ENCODE measurements at places on chromosomes 6 and 20.

- no peak for DNase-seq
Measured at GRCh38 chr6:122365775-122366403, 33.6 kb upstream of the HSF2 start.

DNA sequence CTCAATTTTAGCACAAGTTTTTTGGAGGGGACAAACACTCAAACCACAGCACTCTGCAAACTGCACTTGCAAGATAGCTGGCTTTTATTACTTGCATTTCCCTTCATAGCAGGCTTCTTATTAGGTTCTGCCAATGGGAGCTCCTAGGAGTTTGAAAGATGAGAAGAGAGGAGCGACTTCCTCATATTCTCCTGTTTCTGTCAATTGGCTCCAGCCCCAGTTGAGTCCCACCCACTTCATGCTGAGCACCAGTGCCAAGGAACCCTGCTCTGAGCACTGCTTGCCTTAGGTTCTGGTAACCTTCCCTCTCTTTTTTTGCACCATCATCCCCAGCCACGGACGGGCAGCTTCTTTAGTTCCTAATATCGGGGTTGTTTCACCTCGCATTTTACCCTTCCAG lies 67.9 kb downstream of the PSMB1 start:
- no peak for DNase-seq

DNA sequence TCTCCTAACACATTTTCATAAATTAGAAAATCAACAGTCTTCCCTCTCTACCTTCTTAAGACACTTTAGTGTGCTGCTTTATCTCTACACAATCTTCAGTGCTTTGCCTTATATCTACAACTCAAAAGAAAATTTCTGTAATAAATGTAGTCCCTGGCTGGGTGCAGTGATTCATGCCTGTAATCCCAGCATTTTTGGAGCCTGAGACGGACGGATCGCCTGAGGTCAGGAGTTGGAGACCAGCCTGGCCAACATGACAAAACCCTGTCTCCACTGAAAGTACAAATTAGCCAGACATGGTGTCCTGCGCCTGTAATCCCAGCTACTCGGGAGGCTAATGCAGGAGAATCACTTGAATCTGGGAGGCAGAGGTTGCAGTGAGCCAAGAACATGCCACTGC lies 9.7 kb upstream of the EDN1 start:
- DNase-seq = no peak

DNA sequence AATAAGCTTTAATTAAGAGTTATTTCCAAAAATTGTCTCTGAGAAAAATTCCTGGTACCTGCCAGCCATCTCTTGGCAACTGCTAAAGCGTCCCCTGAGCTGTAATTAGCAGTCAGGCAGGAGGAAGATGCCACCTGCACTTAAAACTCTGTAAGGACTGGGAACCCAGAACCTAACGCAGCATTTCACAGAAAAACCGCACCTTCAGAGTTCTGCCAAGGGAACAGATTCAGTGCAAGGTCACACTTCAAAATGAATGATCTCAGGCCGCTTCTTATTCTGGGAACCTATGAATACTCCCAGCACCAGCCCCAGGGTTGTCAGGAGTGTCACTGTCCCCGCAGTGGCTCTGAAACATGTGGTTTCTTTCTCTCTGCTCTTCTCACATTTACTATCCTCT lies 36.7 kb downstream of the INSM1 start:
- DNase-seq = no peak

GRCh38 chr20:54223285-54223684 lies 15.4 kb downstream of the PFDN4 start:
- DNase-seq = no peak

DNA sequence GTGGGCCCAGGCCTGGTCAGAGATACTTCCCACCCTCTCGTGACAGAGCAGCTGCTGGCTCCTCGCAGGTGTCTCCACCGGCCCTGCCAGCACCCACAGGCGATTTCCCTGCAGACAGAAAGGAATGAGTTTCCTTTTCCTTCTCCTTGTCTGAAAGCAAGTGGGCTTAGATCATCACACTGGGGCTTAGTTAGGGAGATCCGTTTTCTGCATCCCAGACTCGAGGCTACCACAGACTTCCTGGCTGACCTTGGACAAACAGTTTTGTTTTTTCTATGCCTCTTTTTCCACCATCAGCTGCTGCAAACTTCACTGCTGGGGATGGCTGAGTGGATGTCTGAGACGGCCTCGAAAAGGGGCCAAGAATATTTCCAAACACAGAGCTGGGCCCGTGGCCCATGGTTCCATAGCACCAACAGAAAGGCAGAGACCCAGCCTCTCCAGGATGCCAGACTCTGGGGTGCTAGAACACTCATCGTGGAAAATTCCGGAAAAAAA lies 86.5 kb downstream of the BANF2 start:
- DNase-seq = no peak

GRCh38 chr6:132446141-132446854 lies 45.0 kb upstream of the MOXD1 start:
- no peak for DNase-seq

DNA sequence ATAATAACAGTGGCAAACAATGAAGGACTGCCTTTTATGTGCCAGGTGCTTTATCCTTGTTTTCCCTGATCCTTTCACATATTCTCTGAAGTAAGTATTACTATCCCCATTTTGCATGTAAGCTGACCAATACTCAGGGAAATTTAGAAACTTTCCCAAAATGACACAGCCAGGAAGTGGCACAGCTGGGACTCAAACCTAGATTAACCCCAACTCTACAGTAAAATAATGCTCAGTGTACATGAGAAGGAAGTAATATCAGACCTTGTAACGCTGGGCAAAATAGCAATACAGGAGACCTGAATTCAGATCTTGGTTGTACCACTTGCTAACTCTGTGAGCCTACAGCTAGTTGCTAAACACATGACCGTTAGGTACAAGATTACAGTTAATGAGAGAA lies 26.8 kb upstream of the NRSN1 start:
- DNase-seq = no peak

DNA sequence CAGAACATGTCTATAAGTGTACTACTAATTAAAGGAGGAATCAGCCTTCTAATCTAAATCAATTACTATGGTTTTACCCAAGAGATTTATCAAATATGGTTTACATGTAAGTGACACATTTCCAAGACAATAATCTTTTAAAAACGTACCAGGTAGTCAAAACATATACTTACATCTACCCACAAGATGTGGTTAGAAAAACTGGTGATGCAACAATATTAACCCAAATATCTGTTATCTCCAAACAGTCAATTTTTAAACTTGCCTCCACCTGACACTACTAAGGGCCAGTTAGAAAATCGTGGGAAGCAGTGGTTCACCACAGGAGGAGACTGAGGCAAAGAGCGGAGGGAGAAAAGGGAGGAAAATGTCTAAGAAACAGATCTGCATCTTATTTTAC lies 28.0 kb downstream of the NOL7 start:
- DNase-seq = no peak

GRCh38 chr20:10591946-10592521 lies 81.8 kb downstream of the JAG1 start:
- no peak for DNase-seq

GRCh38 chr20:44089987-44090674 lies 96.9 kb downstream of the JPH2 start:
- DNase-seq = no peak

DNA sequence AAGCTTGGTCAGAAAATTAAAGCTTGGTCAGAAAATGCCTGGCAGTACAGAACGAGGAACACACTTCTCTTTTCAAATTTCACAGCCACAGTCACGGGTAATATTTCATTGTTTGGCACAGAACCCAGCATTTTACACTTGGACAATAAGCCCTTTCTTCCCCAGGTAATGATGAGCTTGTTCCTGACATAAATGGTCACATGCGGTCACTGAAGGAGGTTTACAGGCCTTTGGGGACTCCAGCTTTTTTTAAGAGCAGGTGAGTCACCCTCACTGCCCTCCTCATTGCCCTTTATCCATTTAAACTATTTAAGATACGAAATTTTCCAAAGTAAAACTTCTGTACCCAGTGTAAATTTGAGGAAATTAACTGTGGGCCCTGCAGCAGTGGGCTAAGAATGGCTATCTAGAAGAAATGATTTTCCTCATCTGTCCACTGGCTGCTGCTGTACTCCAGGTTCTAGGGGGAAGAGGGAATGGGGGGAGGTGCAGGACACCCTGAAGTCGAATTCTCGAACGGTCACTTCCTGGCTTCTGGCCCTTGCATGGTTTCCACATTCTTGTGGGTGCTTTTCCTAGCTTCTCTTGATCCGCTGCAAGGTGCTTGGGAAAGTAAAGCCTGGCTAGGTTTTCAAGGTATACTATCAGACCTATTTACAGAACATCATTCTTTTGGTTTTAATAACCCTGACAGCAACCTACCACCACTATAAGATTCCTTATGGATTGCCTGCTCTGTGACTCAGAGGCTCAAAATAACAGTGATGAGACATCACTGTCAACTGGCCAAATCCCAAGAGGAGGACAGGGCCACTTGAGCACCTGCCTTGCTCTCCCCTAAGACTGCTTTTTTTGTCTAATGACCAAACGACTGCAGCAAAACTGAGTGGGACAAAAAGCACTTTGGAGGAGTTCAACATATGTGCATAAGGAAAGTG lies 75.8 kb downstream of the PREP start:
- DNase-seq = no peak

DNA sequence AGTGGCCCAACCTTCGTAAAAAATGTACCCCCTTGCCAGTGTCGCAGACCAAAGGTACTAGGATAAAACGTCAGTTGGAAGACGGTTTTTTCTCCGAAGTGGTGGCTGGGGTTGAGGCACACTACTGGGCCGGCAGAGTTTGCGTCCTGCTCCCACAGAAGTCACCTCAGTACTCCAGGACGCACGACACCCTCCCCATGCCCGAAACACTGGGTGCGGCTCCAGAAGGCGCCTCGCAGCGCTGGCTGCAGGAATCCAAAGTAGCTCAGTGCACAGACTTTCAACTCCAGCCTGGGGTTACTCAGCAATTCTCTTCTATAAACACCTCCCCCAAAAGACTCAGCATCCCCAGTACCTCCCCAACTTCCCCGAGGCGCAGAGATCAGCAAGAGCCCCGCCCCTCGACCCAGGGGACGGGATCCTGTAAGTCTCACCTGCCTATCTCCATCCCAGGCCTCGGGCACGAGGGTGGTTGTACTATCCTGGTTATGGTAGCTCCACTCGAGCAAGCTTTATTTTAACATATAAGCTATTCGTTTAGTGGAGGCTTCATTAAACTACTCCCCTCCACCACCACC lies 88.2 kb downstream of the ZFP64 start:
- no peak for DNase-seq

DNA sequence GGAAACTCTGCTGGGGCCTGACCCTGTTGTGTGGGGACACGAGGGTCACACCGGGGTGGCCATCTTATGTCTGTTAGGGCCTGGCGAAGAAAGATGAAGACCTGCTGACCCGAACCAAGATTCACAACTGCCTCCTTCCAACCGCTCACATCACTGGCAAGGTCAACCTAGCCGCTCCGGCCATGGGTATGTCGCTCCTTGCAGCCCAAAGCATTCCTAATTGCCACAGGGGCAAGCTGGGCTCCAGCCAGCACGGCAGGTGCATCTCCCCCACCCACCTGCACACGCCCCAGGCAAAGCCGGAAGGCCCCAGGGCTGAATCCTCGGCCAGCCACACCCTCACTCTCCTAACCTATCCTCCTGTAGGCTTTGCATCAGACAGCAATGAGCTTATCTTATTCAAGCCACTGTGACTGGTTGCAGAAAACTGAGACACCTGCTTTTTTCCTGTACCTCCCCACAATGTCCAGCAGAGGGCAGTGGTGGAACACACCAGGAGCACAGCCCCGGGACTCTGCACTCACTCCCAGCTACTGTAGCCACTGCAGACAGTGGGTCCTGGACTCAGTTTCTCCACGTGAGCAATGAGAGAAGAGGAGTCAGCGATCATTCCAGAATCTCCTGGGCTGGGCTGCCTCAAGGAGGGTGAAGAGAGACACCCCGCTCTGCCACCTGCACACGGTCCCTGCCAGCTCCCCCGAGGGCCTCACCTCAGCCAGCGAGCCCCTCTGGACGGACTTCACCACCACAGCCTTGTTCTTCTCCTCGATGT lies 170.2 kb downstream of the PREX1 start:
- DNase-seq = peak; percentile 77

GRCh38 chr6:93735099-93735498 lies 315.7 kb upstream of the EPHA7 start:
- no peak for DNase-seq

GRCh38 chr6:150813993-150814359 lies 51.5 kb upstream of the MTHFD1L start:
- no peak for DNase-seq

GRCh38 chr6:107344981-107345380 lies 114.4 kb downstream of the PDSS2 start:
- no peak for DNase-seq

- DNase-seq = no peak
Measured at GRCh38 chr6:147053311-147053921, 150.8 kb upstream of the STXBP5 start.

GRCh38 chr6:13767121-13767808 lies 47.1 kb downstream of the MCUR1 start:
- peak; percentile 69 for DNase-seq

DNA sequence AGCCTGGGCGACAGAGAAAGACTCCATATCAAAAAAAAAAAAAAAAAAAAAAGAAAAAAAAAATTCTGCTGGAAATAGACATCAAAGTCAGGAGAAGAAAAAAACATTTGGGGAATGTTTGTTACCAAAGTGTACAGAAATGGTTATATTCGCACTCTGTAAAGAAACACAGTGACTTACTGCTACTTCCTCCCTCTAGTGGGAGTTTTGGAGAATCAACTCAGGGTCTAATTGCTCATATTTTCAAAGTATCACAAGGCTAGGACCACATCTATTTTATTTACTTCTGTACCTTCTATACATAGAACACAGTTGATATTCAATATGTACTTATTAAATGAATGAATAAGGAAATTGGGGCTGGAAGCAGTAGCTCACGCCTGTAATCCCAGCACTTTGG lies 24.4 kb downstream of the ARG1 start:
- DNase-seq = no peak

DNA sequence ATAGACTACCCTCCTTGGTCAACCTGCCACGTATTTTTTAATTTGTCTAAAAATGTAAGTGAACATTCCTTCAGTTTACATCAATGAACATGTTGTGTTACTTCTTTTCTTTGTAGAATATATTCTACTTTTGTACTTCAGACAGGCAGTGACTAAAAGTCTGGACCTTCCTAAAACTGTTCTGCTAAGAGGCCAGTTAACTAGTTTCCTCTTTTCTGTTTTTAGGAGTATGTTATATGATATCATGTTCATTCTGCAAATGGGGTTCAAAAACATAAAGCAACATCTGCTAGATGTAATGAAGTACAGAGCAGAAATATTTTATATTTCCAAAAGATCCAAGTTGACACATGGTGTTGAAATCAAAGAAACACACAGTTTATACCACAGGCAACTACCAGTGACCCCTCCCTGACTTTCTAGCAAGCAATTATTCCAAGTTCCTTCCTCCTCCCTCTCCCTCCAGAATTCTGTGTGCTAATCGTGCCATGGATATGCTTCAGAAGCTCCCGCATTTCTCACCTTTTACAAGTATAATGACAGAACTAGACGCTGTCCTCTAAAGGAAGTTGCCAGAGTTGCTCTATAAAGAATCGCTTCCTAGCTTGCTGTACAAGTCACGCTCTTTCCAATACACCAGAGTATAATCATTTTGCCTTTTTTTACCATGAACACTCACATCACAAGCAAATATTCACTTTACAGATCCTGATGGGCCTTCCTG lies 64.7 kb downstream of the ARHGAP18 start:
- no peak for DNase-seq
